SK-MEL-5 (cell line): ENCODE measurements at places on chromosomes 13 and 19.

GRCh38 chr13:86269511-86269910, 470.3 kb upstream of the SLITRK6 start:
- no peak for DNase-seq

GRCh38 chr13:31119966-31120700, 41.6 kb downstream of the HSPH1 start:
- DNase-seq: no peak

GRCh38 chr13:59680429-59681024, 483.2 kb downstream of the DIAPH3 start:
- peak; percentile 59 for DNase-seq

DNA sequence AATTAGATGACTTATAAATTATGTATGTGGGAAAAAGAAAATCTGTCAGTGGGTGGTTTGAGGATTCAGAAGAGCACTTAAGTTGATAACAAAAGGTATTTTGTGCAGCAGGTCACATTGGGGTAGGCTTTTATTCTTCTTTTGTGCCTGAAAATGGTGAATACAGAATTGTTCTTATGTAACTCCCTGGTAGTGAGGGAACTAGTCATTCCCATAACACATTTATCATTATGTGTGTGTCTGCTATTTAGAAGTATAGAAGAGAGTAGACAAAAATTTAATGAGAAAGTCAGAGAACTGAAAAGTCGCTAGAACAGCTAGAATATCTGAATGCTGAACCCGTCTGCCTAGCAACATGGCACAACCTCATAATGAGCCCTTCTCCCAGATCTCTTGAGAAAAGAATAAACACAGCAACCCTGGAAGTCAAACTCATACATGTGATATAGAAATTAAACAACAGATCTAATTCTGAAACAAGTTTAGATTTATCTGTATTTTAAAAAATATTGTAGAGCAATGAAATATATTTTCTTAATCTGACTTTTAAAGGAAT, 111.8 kb upstream of the EDNRB start:
- peak; percentile 92 for DNase-seq

GRCh38 chr13:89936256-89936655, 1411.2 kb upstream of the MIR17HG start:
- peak; percentile 58 for DNase-seq

DNA sequence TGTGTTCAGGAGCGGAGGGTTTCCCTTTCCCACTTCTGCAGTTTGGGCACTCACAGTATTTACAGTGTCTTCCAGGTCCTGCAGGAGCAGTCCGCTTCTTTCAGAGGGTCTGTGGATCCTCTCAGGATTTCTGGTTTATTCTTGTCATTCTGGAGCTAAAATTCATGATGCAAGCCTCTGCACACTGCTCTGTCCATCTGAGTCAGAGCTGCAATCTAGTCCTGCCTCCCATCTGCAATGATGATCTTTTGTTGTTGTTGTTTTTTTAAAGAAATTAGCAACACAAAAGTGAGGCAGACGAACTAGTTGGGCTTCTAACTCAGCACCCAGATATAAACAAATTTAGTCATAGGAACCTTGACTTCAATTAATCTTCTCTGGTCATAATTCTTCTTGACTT, 86.5 kb downstream of the DLEU7 start:
- DNase-seq: no peak

- DNase-seq: peak; percentile 16
These were observed 8.9 kb upstream of the SLC15A1 start for GRCh38 chr13:98761126-98761985.

- peak; percentile 82 for DNase-seq
These were observed 170.6 kb downstream of the FLT1 start for GRCh38 chr13:28324181-28324789.

- no peak for DNase-seq
These were observed 6.5 kb downstream of the RNF225 start for GRCh38 chr19:58401840-58402421.

GRCh38 chr19:56333506-56333905, 18.9 kb upstream of the ZSCAN5A start:
- peak; percentile 79 for DNase-seq

GRCh38 chr13:51895906-51896888, 34.4 kb downstream of the CCDC70 start:
- peak; percentile 73 for DNase-seq

DNA sequence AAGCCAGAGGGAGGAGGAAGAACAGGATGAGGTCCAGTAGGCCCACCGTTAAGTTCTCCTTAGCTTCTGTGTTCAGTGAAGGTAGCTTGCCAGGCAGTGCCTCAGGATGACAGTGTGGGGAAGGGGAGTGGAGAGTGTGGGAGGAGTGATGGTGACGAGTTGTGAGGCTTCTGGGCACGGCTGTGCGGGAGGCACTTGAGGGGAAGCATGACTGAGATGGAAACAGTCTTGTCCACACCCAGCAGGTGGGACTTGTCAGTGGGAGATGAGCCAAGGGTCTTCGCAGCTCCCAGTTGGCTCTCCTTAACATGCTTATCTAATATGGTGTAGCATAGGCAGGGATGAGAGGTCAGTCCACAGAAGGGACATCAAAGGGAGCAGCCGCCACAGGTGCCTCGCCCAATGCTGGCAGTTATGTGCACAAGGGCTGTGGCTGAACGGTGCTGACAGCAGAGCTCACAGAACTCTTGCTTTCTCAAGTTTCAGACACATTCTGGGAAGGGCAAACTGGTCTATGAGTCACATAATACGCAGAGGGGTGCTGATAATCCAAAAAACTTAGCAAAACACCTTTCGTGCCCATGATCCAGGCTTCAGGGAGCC, 47.5 kb downstream of the OXGR1 start:
- no peak for DNase-seq

DNA sequence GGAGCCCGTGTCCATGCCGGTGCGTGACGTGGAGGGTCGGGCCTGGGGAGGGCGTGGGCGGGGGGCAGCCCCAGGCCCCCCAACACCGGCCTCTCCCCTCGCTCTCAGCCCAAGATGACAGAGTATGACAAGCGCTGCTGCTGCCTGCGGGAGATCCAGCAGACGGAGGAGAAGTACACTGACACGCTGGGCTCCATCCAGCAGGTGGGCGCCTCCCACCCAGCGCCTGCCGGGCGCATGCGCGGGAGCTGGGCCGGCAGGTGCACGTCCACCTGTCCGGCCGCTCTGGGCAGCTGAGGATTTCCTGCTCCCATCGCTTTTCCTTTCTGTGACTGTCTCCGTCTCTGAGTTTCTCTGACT, 49.8 kb downstream of the VAV1 start:
- no peak for DNase-seq

DNA sequence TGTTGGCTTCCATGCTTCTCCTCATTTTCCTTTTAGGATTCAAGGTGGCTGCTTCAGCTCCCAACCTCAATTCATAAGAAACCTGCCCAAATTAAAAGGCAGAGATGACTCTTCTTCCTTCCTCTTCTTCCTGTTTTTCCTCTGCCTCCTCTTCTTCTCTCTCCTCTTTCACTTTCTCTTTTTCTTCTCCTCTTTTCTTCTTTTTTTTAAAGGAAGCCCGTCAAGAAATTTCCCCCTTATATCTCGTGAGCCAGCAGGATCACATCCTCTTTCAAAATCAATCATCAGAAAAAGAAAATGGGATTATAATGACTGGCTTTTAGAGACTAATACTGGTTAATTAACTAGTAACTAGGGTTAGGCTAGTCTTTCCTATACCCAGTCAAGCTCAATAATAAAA, 220.3 kb downstream of the NBEA start:
- DNase-seq: no peak

DNA sequence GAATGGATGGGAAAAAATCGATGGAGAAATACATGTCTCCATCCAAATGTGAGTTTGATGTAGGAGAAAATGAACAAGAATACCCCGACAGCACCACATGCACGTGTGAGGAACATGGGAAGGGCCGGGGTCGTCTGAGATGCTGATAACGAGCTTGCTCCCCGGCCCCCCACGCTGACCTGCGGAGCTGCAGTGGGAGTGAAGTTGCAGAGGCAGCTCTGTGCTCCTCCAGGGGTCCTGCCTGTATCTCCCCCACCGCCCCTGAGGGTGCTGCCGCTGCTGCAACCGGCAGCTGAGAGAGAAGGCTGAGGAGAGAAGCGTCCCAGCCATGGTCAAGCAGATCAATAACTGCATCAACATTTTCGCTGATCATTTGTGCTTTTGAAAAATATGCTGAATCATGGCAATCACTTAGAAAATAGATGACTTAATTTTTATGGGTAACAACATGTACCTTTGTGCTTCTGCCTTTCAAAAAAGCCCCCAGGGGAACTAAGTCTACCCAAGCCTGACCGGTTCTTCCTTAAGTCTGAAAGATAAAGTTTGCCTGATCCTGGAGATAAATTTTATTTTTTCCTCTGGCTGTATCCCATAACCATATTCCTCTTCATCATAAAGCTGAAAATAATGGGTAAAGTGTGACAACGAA, 18.2 kb upstream of the NAXD start:
- no peak for DNase-seq

- DNase-seq: no peak
These were observed 7.0 kb upstream of the RB1 start for GRCh38 chr13:48296528-48296927.

GRCh38 chr19:6062274-6062673, 48.0 kb downstream of the RFX2 start:
- no peak for DNase-seq

DNA sequence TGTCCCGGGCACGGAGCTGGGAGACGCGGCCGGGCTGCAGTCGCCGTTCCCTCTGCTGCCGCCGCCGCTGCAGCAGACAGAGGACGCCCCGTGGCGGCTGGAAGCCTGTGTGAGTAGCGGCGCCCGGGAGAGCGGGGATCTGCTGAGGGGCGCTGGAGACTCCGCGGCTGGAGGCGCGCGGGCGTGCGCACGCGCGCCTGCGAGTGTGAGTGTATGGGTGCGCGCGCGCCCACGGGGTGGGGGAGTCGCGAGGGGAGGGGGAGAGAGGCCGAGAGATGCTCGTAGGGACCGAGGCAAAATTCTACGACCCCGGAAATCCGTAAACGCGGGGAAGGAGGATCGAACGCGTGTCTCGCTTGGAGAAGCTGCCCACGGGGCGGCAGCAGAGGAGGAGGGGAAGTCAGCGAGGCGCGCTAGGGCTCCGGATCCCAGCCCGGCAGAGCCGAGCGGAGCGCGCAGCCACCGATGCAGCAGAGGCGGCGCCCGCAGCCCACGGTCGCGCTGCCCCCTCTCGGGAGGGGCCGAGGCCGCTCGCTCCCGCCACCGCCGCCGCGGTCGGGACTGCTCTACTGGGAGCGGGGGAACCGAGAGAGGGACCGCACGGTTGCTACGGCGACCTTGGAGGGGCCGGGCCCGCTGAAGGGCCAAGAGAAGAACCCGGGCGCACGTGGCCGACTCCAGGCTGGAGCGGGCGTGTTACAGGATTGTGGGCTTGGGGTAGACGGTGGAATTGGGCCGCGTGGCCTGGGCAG, at the start of gene ENOX1:
Gene ENOX1, minus strand, starts transcription at position 207 of the 752 bp plus-strand sequence.
- DNase-seq: peak; percentile 82

DNA sequence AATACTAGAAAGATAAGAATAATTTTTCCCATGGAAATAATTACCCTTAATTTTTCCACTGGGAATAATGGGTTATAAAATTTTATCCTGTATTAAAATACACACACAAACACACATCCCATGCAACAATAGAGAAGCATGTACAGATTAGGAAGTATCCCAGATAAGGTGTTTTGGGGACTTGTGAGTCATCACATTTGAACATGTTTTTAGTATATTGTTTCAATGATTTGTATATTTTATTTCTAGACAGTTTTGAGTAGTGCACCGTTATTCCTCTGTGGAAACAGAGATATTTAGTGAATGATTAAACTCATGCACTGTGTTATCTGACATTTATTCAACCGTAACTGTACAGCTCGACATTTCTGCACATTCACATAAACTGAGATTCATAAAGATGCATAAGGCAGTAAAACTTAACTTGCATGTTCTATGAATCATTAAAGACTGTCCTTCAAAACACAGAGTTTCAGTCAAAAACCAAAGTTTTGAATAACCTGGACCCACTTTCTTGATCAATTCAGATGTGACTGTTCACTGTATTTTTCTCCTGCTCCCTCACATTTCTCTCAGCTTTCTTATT, 30.1 kb downstream of the KLF12 start:
- no peak for DNase-seq

DNA sequence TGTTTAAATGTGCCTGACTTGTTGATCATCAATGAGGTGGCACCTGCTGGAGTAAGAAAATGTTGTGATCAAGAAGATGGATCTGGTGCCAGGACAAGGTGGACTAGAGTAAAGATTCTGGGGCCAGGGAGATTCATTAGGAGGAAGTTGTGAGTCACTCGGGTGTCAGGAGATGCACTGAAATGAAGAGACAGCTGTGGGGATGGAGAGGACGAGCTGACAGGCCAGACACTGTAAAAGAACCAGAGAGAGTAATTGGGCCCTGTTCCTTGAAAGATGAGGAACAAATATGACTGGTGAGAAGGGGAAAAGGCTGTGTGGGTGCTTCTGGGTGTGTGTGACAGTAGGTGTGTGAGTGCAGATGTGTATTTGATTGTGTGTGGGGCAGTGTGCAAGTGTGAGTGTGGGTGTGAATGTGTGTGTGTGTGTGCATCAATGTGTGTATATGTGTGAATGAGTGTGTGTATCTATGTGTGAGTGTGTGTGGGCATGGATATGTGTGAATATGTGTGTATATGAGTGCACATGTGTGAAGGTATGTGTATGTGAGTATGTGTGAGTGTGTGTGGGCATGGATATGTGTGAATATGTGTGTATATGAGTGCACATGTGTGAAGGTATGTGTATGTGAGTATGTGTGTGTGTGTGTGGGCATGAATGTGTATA, 260.5 kb downstream of the RFC3 start:
- no peak for DNase-seq

DNA sequence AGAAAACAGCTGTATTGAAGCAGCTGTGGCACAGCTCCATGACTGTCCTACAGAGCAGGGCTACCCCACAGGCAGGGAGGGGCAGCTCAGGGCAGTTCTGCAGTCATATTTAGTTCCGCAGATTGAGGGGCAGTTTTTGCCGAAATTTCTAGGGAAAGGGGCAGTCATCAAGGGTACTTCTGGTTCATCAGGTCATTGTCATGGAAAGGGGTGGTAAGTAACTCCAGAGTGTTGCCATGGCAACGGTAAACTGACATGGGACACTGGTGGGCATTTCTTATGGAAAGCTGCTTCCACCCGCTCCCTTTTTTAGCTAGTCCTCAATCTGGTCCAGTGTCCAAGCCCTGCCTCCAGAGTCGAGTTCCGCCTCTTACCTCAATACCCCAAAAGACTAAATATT, 702.8 kb downstream of the LIG4 start:
- no peak for DNase-seq
